Activated CD8-positive, alpha-beta memory T cell treated with anti-CD3 and anti-CD28 coated beads for 4 hours (primary cell): ENCODE measurements at places on chromosomes 16 and 17.

- no peak for DNase-seq
Observed at GRCh38 chr16:49623501-49624266, 232.2 kb downstream of the ZNF423 start.

DNA sequence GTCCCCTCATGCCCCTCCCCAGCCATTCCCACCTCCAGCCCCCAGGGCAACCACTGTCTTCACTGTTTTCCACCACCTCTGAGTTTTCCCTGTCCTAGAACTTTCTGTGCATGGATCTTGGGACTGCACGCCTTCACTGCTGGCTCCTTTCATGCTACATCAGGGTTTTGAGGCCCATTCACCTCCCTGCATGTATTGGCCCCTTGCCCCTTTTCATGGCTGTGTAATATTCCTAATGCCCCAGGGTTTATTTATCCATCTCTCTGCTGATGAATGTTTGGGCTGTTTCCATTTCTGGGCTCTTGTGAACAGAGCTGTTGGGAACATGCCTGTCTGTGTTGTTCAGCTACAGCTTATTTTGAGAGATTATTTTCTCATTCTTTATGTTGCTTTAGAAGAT lies 205.0 kb downstream of the RBFOX3 start:
- DNase-seq, result no peak

DNA sequence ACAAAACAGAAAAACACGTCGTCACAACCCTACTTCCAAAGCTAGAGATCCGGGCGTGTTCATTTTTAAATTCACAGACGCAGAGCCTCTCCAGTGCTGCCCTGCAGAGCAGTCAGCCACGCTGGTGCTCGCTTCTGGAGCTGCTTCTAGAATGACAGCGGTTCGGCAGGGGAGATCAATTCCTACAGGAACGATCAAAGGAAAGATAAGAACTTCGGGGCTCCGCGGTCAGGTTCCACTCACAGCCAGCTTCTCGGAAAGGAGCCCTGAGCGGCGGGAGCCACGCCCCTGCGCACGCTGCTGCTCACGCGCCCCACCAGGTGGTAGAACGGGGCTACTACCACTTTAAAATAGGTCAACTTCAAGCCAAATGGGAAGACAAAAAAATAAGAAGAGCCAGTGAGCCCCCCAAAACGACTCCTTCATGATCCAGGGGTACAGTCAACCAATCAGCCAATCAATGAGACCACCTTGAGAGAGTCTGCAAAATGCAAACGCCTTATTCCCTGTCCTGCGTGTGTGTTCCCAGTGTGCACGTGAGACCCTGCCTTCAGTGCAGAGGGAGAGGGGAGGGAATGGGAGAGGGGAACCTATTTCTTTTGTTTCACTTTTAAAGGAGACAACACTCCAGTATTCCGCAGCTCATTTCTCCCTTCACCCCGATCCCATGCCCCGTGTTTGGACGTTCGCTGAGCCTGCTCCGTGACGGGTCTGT lies 209.7 kb downstream of the RBFOX3 start:
- DNase-seq, result peak; percentile 58

GRCh38 chr16:12833926-12834325 lies 30.2 kb upstream of the CPPED1 start:
- DNase-seq, result no peak

DNA sequence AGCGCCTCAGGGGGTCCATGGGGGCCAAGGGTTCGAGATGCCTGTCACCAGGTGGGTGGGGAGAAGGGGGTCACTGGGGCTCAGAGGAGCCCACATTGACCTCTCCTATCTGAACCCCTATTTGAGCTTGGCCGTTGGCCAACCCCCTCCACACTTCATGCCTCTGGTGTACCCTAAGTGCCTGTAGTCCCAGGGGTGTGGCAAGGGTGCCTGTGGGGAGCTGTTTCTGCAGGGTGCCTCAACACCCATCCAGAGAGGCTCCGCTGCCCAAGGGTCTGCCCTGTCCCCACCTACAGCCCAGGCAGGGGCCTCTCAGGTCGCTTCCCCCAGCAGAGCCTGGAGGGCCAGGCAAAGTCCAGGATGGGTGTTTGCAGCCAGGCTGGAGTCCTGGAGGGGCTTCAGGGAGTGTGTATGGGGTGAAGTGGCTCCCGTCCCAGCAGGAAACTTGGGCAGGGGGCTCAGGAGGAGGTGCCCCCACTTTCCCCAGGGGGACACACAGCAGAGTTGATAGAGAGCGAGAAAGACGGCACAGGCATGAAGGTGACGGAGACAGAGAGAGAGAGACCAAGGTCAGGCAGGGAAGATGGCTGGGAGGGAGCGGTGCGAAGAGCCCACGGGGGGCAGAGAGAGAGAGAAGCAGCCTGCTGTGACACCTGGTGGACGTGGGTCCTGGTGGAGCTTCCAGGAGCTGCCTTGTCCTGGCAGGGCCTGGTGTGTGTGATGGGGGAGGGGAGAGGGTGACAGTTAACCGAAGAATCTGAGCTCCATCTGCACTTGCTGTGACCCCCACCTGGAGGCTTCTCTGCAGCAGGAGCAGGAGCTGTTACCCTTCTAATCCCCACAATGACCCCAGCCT lies at the start of gene SEPTIN12:
Gene SEPTIN12 (minus strand): TSS at position 719 of the 856 bp plus-strand sequence. CDS start 700 bp downstream, at position 19.
- no peak for DNase-seq

GRCh38 chr16:85948616-85949265 lies 49.8 kb downstream of the IRF8 start:
- no peak for DNase-seq

DNA sequence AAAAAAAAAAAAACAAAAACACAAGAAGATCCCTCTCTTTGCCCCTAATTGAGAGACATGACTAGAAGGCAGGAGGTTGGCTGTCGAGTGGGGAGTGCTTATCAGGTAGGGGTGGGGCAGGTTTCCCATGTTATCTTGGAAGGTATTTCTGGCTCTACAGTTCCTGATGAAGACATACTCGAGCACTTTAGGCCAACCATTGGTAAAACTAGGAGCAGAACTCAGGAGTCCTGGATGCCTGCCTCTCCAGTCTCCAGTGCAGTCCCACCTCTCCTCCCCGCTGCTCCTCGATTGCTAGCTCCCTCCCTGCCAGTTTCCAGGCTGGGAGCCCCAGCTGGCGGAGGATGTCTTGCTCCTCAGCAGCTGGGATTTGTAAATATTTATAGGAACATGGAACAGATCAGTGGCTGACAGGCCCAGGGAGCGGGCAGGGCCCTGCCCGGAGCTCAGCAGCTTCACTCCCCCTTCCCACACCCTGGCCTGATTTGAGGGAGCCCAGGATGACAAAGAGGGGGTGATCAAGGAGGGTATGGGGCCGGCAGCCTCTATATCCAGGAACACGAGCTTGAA lies 11.4 kb upstream of the C1QL1 start:
- no peak for DNase-seq

GRCh38 chr17:32759476-32759875 lies 117.4 kb downstream of the MYO1D start:
- no peak for DNase-seq

- DNase-seq, result no peak
Observed at GRCh38 chr16:30728321-30728720, 19.9 kb upstream of the PHKG2 start.

- no peak for DNase-seq
Observed at GRCh38 chr16:89168381-89169189, 3.0 kb upstream of the CDH15 start.

DNA sequence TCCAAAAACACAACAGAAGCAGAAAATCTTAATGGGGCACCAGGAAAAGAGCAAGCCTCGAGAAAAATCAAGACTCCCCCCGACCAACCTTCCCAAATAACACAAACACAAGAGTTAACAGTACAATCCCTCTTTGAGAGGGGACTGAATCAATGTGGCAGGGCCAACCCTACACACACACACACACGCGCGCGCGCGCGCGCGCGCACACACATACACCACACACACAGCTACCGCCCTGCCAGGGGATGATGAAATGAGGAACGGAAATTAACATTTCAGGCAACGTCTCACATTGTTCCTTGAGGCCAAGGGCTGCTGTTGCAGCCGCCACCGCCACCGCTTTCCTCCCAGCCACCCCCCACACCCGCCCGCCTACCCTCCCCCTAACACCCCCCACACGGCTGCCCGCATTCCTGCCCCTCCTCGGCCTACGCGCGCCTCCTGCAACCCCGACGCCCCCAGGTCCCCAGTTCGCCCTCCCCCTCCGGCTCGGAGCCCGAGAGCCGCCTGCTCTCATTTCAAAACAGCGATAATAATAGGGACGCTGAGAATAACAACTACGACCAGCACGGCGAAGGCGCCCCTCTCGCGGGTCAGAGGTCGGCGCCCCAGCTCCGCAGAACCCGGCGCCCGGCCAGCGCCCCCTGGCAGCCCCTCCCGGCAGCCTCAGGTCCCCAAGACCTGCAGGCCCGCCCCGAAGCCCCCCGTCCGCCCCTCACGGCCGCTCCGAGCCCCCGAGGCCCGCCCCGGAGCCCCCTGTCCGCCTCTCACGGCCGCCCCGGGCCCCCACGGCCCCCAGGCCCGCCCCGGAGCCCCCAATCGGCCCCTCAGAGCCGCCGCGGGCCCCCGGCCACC lies 1.1 kb downstream of the ANKRD11 start:
- DNase-seq, result peak; percentile 82

DNA sequence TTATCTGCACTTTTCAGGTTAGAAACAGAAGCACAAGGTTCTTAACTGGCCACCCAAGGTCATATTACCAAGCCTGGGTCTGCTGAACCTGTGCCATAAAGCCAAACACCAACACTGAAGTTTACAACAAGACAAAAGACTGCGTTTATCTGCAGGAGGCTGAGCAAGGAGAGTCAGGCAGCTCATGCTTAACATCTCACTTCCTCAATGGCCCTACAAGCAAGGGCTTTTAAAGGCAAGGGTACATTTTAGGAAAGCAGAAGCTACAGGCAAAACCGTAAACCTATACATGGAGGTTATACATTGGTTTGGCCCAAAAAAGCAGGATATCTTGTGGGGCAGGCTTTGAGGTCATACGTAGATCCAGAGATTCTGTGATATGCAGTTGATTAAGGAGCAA lies 91.2 kb downstream of the GNAO1 start:
- no peak for DNase-seq

GRCh38 chr16:87847785-87848675 lies 21.3 kb downstream of the SLC7A5 start:
- no peak for DNase-seq

DNA sequence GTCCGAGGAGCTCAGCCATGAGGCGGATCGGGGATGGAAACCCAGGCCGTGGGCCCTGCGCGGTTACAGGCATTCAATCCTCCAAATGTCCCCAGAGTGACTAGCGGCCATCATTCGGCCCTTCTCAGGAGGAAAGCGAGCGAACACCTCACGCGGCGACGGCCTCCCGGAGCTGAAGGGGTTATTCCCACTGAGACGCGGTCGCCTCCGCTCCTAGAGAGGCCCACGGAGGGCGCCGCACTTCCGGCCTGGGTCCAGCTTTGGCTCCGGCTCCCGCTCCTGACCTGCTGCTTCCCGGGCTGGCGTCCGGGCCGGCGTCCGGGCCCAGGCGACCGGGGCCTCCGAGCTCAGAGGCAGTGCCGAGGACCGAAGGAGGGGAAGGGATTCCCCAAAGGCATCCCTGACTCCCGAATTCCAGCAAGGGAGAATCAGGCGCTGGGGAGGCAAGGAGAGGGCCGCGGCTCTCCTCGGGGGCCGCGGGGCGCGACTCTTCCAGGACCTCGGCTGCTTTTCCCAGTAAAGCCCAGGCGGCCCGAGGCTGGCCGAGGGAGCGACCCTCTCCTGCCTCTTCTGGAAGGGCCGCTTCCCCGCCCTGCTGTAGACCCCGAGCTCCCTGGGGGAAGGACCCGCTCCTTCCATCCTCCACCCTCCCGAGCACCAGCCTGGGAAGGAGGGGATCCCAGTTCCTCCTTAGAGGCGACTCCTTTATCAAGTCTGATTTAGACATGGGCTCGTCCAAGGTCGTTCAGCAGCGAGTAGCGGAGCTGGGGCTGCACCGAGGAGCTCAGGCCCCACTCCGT lies 18.6 kb upstream of the ZNF629 start:
- DNase-seq, result no peak

- DNase-seq, result no peak
Observed at GRCh38 chr17:47872651-47873161, 21.7 kb upstream of the SP6 start.

- DNase-seq, result no peak
Observed at GRCh38 chr17:69523244-69523861, 108.9 kb downstream of the MAP2K6 start.

DNA sequence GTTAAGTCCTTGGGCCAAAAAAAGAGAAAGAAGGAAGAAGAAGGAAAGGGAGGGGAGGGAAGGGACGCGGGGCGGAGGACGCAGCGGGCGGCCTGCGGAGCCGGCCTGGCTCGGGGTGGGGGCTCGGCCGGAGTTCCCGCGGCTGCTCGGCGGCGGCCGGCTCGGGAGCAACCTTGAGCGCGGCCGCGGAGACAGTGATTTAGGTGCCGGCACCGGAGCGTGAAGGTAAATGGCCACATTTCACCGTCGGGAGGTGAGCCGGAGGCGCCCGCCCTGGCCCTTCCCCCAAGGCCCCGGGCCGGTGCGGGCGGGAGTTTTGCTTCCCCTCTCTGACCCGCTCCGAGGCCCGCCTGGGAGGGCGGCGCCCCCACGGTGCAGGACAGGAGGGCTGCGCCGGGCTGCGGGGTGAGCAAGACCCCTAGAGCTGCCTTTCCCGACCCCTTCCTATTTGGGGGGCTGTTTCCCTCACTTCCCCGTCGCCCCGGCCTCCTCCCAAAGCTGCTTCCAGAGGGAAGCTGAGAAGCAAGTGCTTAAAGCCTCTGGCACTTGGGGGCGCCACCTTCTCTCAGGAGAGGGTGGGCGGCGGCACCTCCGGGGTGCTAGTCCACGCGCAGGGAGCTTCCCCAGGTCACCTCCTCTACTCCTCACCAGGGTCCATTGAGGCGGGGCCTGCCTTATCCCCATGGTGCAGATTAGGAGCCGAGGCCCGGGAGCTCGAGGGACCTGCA lies 56.5 kb downstream of the MRM1 start:
- DNase-seq, result no peak

- no peak for DNase-seq
Observed at GRCh38 chr17:12616161-12616560, 49.5 kb upstream of the MYOCD start.

GRCh38 chr16:48591976-48592375 lies 18.0 kb downstream of the N4BP1 start:
- no peak for DNase-seq

DNA sequence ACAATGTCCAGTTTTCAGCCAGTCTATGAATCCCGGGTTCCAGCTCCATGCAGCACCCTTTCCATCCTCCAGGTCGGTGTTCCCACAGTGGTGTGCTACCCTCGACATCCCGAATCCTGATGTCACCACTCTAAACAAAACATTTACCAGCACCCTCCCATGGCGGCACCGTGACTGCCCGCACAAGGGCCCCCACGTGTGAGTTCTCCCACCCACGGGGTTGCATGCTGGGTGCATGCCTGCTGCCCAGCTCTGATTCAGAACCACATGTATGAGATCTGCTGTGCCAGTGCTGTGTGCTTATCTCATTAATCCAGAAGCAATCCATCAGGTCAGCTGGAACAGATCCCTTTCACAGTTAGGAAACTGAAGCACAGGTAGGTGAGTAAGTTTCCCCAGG lies 57.4 kb downstream of the C16orf78 start:
- no peak for DNase-seq

DNA sequence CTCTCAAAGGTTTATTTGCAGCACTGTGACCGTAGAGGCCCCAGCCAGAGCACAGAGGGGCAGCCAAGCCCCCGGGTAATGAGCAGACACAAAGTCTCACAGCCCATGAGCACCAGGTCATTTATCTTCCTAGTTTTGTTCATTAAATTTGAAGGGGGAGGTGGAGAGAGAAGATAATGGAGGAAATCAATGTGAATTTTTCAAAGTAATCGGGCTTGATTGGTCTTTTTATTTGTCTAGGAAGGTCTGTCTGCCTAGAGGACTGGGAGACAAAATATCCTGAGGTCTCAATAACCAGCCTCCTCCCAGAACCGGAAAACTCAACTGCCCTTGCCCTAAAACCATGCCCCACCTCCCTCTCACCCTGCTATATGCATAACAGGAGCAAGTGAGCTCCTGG lies 189.0 kb downstream of the SLC39A11 start:
- no peak for DNase-seq
